NCI-H2227 treated with DMSO at 0.1 percent for 48 hours (cell line): ENCODE measurements at places on chromosomes 3 and 15.

DNA sequence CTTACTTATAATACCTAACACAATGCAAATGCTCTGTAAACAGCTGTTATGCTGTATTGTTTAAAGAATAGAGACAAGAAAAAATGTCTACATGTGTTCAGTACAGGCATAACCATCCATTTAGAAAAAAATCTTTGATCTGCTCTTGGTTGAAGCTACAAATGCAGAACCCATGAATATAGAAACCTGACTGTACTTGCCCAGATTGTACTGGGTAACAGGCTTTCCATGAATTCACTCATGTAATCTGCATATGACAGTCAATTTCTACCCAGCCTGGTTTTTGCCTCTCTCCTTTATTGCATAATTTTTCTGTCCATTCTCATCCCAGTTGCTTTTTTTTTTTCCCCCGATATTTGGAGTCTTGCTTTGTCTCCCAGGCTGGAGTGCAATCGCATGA, 62.6 kb upstream of the ETV5 start:
- DNase-seq = no peak

- peak; percentile 4 for DNase-seq
These were observed at the start of gene FBN1 for GRCh38 chr15:48645558-48646330. TSS of gene FBN1 (minus strand) at chr15:48645709. CDS start at chr15:48644769, 940 bp downstream.

DNA sequence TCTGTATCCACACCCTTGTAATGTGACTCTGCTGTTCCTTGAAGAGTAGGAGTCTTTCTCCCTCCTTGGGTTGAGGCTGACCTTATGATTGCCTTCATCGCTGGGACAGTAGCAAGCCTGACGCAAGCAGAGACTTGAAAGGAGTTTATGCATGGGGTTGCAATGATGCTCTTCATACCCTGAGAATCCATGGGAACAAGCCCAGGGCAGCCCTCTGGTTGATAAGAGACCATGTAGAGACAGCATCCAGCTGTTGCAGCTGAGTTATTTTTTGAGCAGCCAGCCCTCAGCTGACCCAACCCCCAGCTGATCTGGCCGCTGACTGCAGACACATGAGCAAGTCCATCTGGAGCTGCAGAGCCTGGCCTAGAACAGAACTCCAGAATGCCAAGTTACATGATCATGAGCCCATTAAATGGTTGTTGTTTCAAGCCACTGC, 60.6 kb upstream of the ARNT2 start:
- DNase-seq = no peak

DNA sequence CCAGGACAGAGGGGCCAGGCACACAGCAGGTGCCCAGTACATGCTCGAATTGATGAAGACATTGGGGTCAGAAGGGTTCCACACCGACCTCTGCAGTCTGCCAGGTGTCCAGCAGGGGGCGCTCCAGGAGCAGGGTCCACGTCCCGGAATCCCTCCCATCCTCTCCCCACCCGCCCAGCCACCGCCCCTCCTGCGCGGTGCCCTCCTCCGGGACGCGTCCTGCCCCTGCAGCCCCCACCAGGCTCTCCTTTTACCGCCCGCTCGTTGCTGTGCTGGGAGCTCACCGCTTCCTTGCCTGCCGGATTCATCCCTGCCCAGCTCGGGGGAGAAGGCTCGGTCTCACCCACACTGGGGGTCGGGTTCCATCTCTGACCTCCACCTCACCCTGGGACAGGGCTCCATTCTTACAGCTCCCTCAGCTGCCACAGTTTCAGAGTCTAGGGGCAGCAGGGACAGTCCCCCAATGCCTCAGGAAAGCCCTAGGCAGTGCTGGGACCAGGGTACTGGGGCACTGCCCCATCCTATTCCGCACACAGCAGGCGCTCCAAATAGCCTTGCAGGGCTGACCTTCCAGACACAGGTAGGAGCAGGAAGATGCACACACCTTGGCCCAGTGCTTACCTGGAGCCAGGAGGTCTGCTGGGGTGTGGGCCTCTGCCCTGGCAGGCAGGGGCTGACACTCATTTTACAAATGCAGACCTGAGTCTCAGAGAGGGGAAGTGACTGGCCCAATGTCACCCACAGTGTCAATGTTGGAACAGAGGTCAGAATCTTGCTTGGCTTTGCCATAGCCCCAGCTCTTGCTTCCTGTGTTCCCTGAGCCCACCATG, 31.0 kb downstream of the GRIP2 start:
- DNase-seq = peak; percentile 42

GRCh38 chr15:88904624-88905327, 8.4 kb downstream of the MFGE8 start:
- peak; percentile 28 for DNase-seq

DNA sequence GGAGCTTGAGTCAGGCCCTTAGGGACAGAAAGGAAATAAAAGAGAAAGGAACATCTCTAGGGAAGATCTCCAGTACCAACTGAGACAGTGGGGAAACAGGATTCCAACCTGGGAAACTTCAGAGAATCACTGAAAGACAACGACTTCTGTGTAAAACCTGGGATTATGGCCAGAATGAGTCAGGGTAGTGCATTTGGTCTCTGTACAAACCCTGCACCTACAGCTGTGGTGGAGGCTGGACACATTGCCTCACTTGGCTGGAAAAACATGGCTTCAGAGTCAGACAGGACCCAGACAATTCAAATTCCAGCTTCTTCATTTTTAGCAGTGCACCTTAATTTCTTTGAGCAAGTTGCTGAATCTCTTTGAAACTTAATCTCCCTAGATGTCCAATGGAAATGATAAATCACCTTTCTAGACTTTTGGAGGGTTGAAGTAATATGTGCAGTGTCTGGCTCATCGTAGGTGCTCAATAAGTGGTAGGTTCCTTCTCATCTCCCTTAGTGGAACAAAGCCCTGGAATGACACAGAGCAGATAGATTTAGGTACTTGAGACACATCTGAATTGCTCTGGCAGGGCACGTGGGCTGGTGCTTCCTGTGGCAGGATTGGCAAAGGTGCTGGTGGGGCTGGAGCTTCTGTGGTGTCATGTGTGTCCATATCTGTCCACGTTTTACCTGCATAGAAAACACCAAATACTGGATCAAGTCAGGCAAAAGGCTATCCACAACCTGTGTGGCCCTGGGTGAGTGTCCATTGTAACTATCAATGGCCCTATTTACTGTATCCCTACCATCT, 6.1 kb upstream of the CLSTN2 start:
- DNase-seq = no peak

DNA sequence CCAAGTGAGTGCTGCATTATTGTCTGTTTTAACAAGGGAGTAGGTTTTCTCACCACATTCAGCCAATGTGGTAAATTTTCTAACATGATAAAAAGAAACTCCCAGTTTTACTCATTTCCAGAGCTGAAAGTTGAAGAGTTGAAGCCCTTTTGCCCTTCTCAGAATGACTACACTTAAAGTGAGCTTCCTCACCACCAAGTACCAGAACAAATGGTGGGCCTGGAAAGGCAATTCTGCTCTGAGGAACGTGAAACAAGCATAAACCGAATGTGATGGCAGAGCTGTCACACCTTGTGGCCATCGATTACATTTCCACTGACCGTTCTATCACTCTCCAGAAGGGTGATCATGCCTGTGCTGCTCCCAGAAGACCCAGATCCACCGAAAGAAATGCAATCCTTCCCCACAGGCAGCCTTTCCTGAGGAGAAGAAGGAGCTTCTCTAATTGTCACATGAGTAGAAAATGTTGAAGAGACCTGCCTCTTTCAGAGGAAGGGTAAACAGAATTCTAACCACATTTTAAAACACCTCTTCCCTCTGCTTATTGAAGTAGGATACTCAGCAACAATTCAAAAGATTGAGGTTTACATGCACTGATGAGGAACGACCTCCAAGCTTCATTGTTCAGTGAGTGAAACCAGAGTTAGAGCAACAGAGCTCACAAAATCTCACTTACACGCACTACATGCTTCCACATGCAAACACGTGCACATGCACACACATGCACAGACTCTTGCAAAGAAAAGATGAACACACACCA, 21.4 kb upstream of the CCR9 start:
- no peak for DNase-seq

GRCh38 chr15:75672646-75673425, 25.1 kb downstream of the SNX33 start:
- DNase-seq = no peak

- DNase-seq = no peak
These were observed 45.8 kb downstream of the IGF1R start for GRCh38 chr15:98694161-98694560.

- no peak for DNase-seq
These were observed 127.8 kb downstream of the STAG1 start for GRCh38 chr3:136624371-136624770.

- DNase-seq = no peak
These were observed 7.2 kb downstream of the LIPC start for GRCh38 chr15:58438956-58439355.

DNA sequence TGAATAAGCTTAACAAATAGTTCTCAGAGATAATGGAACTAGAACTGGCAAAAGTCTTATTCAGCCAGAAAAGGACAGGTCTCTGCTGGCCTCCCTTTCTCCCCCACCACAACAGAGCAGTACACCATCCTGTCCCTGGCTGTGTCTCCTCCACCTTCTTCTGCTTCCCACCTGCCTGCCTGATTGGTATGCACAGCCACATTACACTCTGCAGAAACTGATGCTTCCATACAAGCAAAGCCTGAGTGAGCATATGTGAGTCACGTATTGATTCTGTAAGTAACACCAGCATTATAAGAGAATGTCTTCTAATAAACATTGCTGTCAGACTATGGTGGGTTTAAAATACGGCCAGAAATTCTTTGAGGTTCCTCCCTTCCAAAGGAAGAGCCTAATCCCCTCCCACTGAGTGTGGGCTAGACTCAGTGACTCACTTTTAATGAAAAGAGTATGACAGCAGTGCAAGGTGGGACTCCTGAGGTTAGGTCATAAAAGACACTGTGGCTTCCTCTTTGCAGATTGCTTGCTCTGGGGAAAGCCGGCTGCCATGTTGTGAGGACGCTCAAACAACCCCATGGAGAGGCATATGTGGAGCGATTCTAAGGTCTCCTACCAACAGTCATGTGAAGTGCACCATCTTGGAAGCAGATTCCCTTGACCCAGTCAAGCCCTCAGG, 44.4 kb downstream of the ANXA2 start:
- no peak for DNase-seq

DNA sequence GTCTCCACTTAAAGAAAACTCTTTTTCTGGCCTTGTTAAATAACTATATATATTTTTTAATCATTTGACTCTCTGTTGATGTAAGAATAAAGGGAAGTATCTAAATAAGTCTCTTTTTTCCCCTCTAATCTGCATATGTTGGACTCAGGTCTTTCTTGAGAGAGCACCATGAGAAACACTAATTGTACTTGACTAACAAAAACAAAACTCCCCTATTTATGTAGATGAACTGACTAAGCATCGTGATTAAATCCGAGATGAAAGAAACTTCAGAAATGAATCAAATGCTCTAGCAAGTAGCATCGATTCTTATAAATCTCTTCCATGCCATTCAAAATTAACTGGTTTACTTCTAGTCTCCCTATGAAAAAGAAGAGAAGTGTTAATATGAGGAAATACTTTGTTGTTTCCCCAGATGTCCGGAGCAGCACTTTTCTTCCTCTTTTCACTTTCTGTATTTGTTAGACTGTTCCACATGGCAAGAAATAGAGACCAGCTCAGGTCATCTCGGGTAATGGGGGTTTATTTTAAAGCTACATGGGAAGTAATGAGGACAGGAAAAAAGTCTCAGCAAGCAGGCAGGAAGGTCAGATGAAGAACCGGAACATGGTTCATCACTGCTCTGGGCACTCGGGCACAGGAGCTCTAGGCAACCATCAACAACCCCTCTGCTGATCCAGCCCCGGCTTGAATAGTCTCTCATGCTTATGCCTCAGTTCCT, 288.3 kb downstream of the CNTN6 start:
- DNase-seq = no peak

DNA sequence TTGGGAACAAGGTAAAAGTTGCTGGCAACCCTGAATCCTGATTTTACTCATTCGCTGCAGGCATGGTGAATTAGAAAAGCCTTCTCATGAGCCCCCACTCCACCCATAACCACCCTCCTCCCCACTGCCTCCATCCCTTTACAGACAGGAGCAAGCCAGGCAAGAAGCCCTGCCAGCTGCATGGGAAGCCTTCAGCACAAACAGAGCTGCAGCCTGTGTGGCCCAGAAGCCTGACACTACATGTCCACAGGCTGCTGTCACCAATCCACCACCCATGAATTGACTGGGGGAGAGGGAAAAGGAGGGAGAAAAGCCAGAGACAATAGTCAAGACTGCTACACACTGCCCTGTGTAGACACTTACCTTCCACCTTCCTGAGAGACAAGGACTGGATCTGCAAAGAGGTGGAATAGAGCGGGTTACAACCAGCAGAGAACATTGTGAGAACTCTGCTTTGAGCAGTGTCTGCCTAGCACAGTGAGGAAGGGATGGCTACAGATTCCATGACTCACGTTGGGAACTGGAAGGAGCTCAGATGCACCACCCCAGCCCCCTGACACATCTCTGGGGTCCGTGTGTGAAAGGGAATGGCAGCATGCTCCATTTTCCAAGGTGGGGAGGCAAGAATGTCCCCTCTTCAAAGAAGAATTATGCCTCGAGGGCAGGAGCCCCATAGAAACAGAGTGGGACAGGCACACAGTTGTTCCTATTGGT, 33.9 kb downstream of the DZIP1L start:
- no peak for DNase-seq

DNA sequence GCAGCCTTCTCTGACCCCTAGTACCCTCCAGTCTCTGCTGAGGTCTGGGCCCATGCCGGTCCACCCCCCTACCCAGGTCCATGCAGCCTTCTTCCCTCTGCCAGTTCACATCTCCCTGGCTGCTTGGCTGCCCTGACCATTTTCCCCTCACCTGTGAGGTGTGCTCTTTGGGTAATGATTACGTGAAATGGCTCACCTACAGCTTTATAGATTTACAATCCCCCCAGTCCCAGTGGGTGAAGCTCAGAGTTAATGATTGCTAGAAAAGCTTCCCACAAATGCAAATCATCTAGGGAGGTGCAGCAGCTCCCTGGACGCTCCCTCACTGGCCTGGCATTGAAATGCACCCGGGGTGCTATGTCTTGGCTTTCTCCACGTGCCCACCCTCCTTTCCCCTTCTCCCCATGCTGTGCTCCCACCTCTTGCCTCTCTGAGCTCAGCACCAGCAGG, 18.7 kb downstream of the PAQR5 start:
- no peak for DNase-seq

- no peak for DNase-seq
These were observed 1.3 kb downstream of the CILP start for GRCh38 chr15:65209701-65210643.

- no peak for DNase-seq
These were observed 128.9 kb downstream of the NSMCE3 start for GRCh38 chr15:29140475-29141307.

DNA sequence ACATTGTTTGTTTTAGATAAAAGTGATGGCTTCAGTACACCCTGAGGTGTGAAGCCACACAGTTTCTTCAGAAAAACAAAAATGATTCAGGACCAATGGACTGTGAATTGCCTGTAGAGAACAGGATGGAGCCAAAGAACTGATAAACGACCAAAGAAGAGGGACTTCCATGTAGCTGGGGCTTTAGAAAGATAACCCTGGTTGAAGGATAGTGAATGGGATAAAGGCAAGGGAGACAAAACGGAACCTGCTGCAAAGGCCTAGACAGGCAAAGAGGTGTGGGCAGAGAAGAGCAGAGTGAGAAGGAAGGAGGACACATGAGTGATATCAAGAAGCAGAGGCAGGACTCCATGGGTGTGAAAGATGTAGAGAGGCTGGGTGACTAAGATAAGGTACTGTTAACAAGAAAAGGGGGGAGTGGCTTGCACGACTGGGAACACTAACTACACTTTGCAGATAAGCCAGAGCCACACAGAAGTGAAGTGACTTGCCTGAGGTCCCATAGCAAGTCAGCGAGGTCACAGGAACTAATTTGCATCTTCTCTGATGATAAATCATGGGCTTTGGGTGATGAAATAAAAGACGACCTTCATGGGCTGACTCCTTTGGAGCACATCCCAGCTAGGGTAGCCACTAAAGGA, 44.3 kb downstream of the RAB6B start:
- no peak for DNase-seq
